Activated CD4-positive, alpha-beta T cell treated with anti-CD3 and anti-CD28 coated beads for 36 hours (primary cell): ENCODE measurements at places on chromosomes 2 and 18. TPM values are rescaled to one million over a fixed set of nuclear protein-coding genes. Genes with fewer than 3 reads are reported as not detected.

DNA sequence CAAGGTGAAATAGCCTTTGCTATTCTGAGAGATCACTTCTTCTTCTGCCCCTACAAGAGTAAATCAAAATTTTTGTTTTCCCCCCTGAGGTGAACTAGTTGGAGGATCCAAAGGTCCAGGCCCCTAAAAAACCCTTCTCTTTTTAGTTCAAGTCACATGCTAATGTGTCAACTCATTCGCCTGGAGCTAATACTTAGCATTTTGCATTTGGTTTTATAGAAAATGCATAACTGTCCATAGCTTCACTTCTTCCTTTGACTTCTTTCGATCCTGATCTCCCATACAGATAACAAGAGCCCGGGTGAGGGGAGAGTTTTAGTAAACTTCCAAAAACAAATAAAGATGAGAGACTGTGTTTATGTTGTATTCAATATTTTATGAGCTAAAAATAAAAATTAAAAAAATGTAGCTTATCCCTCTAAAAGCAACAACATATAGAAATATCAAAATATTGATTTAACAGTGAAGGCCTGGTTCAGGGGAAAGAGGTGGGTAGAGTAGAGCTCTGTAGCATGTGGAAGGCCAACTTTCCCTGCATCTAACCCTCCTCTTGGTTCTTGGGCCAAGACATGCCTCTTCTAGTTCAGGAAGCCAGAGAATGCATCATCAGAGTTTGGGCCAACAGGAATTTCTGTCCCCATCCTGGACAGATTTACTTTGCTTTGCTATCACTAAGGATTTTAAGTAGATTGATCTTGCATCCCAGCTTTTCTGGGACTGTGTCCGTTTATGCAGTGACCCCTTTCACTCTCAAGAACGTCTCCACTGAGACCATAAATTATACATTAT lies 333.8 kb downstream of the ALK start:
- DNase-seq: no peak

- no peak for DNase-seq
Observed at GRCh38 chr2:24015562-24016375, 5.9 kb downstream of the MFSD2B start.

DNA sequence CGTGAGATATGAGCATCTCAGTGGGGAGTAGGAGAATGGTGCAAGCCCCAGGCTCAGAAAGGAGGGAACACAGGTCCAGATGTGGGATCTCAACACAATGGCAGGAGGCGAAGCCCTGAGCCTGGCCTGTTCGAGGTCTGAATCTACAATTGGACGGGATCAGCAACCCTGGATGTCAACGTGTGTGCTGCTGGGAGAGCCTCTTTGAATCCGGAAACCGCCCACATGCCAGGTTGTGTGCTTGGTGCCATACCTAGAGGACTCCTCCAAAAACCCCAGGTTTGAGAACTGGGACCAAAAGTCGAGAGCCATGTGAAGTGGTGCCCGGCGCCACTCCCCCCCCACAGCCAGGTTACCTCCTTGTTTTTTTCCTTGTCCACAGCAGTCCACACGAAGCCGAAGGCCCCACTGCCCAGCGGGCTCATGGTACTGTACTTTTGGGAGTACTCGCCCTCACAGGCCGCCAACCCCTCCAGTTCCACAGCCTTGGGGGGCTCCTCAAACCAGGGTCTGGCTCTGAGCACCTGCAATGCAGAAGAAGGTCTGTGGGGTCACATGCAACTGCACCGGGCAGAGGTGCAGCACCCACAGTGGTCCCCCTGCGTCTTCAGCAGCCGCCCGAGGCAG lies 20.4 kb upstream of the MTERF4 start:
- DNase-seq: no peak

- DNase-seq: no peak
Observed at GRCh38 chr18:49731421-49731841, 81.9 kb downstream of the ACAA2 start.

DNA sequence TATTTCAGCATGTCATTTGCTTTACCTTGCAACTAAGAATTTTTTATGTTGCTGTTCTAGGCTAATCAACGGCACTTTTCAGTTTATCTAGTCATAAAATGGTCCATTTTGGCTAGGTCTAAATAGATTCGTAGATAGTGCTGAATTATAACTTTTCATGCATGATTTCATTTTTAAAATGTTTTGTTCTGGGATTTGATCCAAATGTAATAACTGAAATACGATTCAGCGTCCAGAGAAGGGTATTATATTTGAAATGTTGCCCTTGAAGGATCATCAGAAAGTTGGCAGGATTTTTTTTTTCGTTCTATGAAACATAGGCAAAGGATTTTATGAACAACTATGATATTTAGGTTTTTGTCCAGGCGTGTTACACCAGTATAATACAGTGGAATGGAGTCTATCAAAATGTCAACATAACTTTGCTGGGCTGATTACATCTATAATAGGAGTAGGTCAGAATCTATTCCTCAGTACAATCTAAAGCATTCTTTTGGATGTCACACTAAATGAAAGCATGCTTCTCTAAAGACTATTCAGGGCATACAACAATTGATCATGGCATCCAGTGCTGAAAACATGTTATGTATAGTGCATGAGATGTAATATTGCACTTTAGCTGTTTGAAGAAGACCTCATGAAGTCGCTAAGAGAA lies 24.8 kb downstream of the TTC27 start:
- no peak for DNase-seq

DNA sequence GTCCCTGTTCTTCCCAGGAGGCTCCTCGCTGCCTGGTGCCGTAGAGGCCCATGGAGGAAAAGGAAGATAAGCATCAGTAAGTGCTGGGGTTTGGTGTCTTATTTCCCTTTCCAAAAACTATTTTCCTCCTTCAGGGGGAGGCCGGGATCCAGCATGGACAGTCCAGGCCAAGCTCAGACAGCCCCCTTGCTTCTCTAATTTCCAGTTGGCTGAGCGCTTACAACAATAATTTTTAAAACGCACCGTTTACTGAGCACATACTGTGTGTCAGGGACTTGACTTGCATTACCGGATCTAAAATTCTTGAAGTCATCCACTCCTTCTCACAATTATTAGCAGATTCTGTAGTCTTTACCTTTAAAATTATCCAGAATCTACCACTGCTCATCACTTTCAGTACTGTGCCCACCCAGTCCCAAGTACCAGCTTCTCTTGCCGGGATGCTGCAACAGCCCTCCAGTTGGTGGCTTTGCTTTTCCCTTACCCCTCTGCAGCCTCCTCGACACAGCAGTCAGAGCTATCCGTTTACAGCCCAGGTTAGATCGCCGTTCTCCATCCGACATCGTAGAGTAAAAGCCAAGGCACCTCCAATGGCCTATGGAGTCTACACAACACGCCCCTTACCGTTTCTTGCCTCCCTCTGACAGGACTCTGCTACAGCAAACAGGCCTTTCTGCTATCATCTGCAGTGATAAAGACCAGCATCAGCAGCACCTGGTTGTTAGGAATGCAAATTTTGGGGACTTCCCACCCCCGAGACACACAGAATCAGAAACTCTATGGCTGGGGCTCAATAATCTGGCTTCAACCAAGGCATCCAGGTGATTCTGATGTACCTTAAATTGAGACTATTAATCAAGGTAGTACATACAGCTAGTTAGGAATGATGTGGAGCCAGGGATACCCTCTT lies 75.2 kb upstream of the TSPYL6 start:
- DNase-seq: peak; percentile 7

Gene FAP
- total RNA-seq: not detected
